ENCODE measurements at places on chromosomes 1 and 21.

- no peak for DNase-seq
Observed at GRCh38 chr1:46492871-46493270, 3.2 kb downstream of the DMBX1 start.

DNA sequence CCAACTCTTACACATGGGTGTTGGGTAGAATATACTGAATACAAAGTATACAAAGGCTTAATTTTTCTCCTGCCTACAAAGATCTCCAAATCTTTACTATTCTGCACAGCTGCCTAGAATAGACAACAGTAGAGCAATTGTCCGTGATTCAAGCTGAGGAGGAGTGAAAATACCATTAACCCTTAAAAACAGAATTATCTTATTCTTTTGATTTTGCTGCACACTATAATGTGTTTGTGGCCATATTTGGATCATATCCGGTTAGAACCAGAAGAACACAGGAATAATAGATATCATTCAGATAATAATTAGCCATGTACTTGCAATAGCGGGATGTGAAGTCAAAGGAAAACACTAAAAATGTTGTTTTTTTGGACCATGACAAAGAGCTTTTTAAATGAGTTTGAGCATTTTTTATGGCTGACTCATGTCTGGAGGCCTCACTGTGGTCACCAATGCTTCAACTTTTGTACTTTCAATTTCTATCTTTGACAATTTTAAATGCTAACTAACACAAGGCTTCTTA, 197.6 kb upstream of the FOXD3 start:
- DNase-seq, result peak; percentile 13

GRCh38 chr1:40155135-40155534, 6.1 kb upstream of the RLF start:
- DNase-seq, result no peak

DNA sequence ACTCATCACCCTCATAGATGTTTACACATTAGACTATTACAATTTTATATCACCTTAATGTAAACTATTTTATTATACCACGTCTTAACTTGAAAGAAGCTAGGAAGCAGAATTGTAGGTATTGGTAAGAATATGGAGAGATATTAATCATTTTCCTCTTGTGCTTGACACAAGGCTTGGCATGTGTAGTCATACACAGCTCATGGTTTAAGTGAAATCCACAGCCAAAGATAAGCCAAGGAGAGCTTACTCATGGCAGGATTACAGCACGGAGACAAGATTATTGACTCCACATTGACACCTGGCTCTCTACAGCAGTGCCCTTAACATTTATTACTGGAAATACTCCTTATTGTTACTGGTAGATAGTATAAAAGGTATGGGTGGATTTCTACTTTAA, 68.4 kb upstream of the ADGRL4 start:
- DNase-seq, result no peak

GRCh38 chr1:182101415-182102042, 40.0 kb upstream of the ZNF648 start:
- no peak for DNase-seq

GRCh38 chr1:12472798-12473551, 145.0 kb downstream of the DHRS3 start:
- no peak for DNase-seq

DNA sequence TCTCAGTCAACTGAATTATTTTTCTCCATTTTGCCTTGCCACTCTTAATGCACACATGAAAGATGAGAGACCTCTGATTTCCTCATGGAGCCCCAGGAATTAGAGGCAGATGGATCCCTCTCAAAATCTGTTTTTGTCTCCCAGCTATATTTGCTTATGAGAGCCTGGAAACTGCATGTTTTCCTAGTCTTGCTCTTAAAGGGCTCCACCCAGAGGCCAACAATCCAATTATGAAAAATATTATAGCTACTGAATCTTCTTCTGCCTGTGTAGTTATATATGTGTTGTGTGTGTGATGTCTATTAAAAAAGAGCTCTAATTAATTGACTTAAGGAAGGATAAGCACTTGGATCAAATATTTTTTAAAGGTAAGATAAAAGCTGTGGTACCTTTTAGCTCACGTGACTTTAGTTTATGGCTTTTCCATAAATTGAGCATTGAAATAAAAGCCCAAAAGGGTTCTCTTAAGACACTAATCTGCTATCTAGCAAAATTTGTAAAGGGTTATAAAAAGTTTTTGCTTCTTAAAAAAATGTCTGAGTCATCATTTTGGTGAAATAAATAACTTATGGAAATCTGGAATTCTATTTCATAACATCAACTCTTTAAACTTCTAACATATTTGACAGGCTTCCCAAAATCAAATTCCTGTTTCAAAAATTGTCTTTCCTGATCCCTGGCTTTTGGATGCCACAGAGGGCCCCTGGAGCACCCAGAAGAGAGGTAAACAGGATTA, 31.2 kb upstream of the TSPEAR start:
- peak; percentile 53 for DNase-seq

DNA sequence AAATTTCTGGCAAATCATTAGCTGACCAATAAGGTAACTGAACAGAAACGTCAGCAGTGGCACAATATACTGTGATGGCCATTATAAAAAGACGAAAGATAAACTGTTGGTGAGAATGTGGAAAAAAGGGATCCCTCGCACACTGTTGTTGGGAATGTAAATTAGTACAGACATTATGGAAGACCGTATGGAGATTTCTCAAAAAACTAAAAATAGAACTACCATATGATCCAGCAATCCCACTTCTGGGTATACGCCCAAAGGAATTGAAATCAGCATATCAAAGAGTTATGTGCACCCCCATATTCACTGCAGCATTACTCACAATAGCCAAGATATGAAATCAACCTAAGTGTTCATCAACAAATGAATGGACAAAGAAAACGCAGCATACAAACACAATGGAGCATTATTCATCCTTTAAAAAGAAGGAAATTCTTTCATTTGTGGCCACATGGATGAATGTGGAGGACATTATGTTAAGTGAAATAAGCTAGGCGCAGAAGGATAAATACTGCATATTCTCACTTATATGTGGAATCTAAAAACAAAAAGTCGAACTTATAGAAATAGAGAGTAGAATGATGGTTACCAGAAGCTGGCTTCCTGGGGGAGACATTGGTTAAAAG, 257.7 kb downstream of the RHOU start:
- DNase-seq, result no peak

- DNase-seq, result no peak
Observed at GRCh38 chr1:203305809-203306088, 430 bp downstream of the BTG2 start.

GRCh38 chr1:204112876-204113730, 38.7 kb downstream of the ETNK2 start:
- no peak for DNase-seq

DNA sequence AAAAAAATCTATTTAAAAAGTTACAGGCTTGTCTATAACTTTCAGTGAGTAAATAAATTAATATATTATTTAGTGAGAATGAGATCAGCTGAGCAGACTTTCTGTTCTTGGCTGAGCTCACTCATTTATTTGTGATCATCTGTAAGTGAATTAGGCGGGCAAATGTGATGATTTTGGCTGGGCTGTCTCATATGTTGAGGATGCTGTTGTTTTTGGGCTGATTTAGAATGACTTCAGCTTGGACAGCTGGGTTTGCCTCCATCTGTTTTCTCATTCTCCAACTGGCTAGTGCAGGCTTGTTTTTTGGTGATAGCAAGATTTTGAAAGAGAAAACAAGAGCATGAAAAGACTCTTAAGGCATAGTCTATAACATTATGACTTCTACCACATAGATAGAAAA, 475.8 kb upstream of the OLFM3 start:
- no peak for DNase-seq

- no peak for DNase-seq
Observed at GRCh38 chr21:26835714-26836265, 9.4 kb downstream of the ADAMTS1 start.

- DNase-seq, result peak; percentile 64
Observed at GRCh38 chr1:32962248-32962896, 2.2 kb downstream of the RNF19B start.

DNA sequence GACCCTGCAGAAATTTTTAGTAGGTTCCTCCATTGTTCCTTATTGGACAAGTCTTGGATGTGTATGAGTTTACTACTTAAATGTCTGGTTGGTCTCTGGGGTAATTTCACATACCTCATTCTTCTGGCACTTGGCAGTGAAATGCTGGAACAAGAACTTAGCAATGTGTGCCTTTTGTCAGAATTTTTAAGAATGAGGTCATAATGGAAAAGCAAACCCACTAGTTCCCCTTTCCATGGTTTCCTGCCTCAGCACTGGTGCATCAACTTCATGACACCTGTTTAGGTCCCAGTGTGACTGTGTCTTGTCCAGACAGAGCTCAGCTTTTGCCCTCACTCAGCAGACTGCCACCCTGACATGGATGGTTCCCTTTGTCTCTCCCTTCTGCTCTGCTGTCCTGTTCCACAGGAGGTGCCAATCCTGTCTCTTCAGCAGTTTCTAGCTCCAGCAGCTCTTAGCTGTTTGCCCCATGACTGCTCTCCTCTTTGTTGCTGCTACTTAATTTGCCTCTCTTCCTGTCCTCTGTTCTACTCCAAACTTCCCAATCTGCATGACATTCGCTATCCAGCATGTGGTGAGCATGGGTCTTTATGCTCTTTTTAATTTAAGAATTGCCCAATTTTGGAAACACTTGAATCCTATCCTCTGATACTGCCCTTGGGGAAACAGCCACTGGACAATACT, 135.6 kb downstream of the CYYR1 start:
- DNase-seq, result peak; percentile 1

GRCh38 chr1:230215529-230215928, 148.5 kb downstream of the GALNT2 start:
- no peak for DNase-seq

- peak; percentile 91 for DNase-seq
Observed at GRCh38 chr1:9892563-9893528, 17.2 kb downstream of the CTNNBIP1 start.

GRCh38 chr21:44377201-44377921, 23.9 kb downstream of the TRPM2 start:
- DNase-seq, result peak; percentile 50

DNA sequence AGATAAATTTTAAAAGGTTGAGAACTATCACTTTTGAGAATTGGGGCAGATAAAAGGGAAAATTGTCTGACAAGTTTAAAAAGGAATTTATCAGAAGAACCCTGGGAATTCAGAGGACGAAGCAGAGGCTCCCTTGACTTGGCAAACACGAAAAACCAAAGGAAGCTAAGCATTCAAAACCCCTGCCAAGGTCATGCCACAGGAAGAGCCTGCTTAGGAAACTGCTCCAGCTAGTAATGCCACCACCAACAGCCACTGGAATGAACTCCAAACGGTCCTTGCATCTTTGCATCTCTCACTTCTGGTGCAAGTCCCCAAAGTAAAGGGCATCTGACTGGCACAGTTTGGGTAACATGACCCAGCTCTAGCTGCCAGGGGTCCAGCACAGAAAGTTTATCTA, 7.2 kb downstream of the GPBP1L1 start:
- no peak for DNase-seq

DNA sequence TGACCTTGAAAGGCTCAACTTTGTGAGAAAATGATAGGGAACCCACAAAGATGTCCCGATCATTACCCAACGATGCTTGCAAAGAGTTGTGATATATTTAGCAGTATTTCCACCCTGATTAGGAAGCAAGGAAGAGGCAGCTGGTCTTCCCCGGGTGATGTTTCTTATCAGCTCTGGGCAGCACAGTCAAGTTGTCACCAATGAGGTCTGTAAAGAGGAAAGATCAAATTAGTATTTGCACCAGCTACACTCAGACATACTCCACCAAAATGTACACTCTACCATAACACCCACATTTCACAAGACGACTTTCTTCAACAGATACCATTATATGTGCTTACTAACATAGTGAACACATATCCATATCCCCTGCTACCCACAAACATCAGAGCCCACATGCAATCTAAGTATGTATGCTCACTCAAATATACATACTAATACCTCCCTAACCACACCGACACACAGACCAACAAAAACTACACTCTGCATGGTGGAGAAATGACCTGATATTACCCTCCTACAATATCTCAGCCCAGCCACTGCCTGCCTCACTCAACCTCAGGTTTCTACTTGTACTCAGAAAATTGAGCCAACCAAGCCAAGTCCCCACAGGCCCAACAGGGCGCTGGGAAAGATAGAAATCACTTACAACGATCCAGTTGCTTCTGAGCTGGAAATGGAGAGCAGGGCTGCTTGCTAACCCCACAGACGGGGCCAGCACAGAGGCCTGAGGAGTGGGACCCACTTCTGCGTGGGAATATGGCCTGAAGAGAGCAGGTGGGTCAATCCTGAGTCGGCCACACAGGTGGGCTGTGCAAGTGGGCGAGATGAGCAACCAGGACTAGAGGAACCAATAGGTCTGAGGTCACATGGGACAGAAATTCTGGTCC, 4.6 kb upstream of the BTG2 start:
- no peak for DNase-seq

- DNase-seq, result no peak
Observed at GRCh38 chr21:45329261-45330074, 41.8 kb upstream of the POFUT2 start.

DNA sequence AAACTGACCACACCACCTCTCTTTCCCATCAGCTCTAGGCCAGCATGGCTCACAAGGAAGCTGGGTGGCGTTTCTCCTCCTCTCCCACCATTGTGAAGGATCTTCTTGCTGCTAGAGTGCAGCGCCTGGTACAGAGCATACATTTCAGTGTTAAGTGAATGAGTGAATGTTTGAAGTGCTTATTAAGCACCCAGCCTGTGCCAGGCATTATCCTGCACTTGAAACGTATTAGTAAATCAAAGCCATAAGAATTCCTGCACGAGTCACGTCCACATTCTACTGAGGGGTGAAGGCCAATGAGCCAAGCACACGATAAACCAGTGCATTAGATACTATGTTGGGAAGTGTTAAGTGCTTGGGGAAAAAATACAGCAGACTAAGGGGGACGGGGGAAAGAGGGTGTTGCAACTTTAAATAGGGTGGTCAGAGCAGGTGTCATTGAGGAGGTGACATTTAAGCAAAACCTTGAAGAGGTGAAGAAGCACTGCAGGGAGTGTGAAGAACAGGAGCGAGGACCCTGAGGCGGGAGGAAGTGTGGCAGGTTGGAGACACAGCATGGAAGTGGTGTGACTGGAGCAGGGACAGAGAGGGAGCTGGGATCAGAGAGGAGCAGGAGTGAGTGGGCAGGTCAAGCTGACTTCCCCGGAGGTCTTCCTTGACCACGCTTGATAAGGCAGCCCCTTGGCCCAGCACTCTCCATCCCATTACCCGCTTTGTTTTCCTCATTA, 48.5 kb upstream of the LRRN2 start:
- no peak for DNase-seq

GRCh38 chr1:233897325-233898162, 6.9 kb upstream of the SLC35F3 start:
- DNase-seq, result no peak

DNA sequence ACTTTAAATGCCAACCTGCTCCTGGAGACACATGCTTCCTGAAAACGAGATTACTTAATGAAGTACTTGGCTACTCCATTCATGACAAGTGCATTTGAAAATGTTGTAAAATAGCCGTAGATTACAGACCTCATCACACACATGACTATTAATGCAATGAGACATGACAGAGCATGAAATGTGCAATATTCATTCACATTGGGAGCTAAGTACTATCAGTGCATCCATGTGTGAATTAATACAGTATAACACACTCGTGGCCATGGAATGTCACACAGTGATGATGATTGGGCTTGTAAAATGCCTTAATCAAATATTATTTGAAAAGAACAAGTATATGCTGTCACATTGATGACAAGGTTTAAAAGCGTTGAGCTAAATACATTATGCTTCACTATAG, 407.0 kb downstream of the AMY1C start:
- no peak for DNase-seq
